ENCODE measurements at places on chromosomes 1 and 21.

GRCh38 chr1:30816211-30817076 lies 58.9 kb upstream of the LAPTM5 start:
- no peak for DNase-seq
- H3K36me3 ChIP-seq = no peaks in the 10 kb centered on the region
- H3K27ac ChIP-seq = no peak overlapping the region
- H3K27me3 ChIP-seq = peaks cover 5% of the 10 kb centered on the region

GRCh38 chr1:13825033-13825432 lies 125.0 kb downstream of the PRDM2 start:
- no peak for DNase-seq
- H3K4me1 ChIP-seq = no peaks in the 10 kb centered on the region

- no peaks in the 10 kb centered on the region for H3K4me1 ChIP-seq
- no peaks in the 10 kb centered on the region for H3K36me3 ChIP-seq
- DNase-seq = no peak
- H3K27me3 ChIP-seq = peaks cover 24% of the 10 kb centered on the region
- H3K27ac ChIP-seq = no peak overlapping the region
- H3K4me3 ChIP-seq = no peak overlapping the region
Measured at GRCh38 chr1:17538428-17539117, 925 bp upstream of the ARHGEF10L start.

DNA sequence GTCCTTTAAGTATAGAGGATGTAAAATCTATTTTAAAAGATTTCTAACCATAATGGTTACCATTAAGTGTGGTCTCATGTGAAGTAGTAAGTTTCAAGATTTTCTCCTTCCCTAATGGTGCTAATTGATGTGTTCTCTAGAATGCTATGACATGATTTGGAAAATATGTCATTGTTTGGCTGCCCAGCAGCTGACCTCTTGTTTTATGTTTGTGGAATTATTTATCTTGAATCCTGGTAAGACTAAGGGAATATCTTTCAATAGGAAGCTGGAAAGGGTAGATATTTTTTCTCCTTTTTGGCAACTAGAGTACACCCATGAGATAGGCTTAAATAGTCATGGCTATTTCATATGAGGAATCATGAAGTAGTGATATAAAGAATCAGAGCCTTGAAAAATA lies 139.8 kb upstream of the CHODL start:
- no peaks in the 10 kb centered on the region for H3K4me1 ChIP-seq
- no peak for DNase-seq
- H3K36me3 ChIP-seq = no peaks in the 10 kb centered on the region
- no peaks in the 10 kb centered on the region for H3K27me3 ChIP-seq
- no peak overlapping the region for H3K4me3 ChIP-seq

GRCh38 chr1:1290238-1290731 lies 10.0 kb downstream of the SCNN1D start:
- no peaks in the 10 kb centered on the region for H3K4me1 ChIP-seq
- H3K27ac ChIP-seq = no peak overlapping the region
- no peaks in the 10 kb centered on the region for H3K36me3 ChIP-seq
- no peaks in the 10 kb centered on the region for H3K27me3 ChIP-seq

DNA sequence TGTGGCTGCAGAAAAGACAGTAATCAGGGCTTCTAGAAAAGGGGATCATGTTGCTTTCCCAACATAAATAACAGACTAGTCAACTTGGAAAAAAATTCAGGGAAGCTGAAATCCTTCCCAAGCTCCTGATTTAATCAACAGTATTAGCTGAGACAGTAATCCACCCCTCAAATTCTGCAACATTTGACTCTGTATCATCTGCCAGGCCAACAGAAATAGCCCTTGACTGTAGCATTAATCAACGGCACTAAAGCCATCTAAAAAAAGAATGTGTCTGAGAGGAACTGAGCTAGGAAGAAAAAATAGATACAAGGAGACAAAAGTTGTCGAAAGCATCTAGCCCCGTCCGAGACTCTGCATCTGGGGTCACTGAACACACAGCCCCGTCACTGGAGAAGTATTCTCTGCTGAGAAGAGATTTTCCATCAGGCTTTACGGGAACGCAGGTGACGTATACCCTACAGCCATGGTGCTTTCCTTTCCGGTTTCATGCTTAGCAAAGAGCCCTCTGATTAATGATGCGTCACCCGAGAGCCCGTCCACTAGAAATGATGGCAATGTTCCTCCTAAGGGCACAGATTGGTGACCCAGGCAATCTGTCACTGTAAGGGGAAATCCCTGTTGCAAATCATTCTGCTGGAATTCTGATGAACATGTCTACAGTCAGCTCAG lies 42.1 kb upstream of the TP53BP2 start:
- no peak for DNase-seq
- no peaks in the 10 kb centered on the region for H3K27me3 ChIP-seq
- no peaks in the 10 kb centered on the region for H3K36me3 ChIP-seq
- no peak overlapping the region for H3K4me3 ChIP-seq
- no peak overlapping the region for H3K27ac ChIP-seq

GRCh38 chr1:219413536-219413935 lies 199.4 kb downstream of the ZC3H11B start:
- H3K36me3 ChIP-seq = no peaks in the 10 kb centered on the region
- DNase-seq = no peak
- H3K4me1 ChIP-seq = no peaks in the 10 kb centered on the region

GRCh38 chr1:208167261-208167869 lies 76.8 kb downstream of the PLXNA2 start:
- no peaks in the 10 kb centered on the region for H3K36me3 ChIP-seq
- DNase-seq = no peak
- H3K4me1 ChIP-seq = no peaks in the 10 kb centered on the region
- H3K27me3 ChIP-seq = peaks cover 8% of the 10 kb centered on the region

GRCh38 chr1:74426208-74426937 lies 86.0 kb downstream of the LRRC53 start:
- H3K27me3 ChIP-seq = no peaks in the 10 kb centered on the region
- no peak overlapping the region for H3K4me3 ChIP-seq
- no peak overlapping the region for H3K27ac ChIP-seq

GRCh38 chr1:242761556-242761955 lies 237.1 kb upstream of the PLD5 start:
- no peak for DNase-seq
- H3K27me3 ChIP-seq = no peaks in the 10 kb centered on the region
- H3K36me3 ChIP-seq = no peaks in the 10 kb centered on the region
- H3K4me1 ChIP-seq = no peaks in the 10 kb centered on the region
- H3K27ac ChIP-seq = no peak overlapping the region

DNA sequence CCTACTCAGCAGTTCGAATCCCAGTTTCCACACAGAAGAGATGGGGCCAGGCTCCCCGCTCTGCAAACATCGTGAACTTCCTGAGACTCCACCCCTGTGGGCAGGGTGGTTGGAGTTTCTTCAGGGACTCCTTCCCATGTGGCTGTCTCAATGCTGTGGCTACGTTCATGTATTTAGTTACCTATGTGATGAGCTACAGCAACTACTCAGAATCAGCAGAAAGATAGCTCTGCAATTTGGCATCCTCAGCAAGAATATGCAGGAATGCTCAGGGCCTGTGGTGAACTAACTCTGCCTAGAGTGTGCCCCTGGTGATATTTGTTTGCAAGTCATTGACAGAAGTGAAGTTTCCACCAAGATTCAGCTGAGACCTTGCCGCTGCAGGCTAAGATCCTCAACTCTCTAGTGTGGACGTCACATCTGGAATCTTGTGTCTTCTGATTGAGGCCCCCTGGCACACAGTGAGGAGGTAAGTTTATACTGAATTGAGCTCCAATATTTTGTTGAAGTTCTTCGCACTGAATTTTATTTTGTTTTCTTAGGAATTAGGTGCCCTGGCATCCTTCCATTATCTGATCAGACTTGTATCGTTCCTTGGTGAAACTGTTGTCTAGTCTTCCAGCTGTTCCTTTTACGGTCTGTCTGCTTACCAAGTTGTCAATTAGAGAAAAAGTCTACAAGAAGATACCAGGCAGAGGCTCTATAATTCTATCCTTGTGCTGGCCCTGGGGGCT lies 8.2 kb upstream of the GLRX2 start:
- H3K27ac ChIP-seq = no peak overlapping the region
- H3K27me3 ChIP-seq = peaks cover 3% of the 10 kb centered on the region
- no peak overlapping the region for H3K4me3 ChIP-seq
- no peaks in the 10 kb centered on the region for H3K36me3 ChIP-seq

DNA sequence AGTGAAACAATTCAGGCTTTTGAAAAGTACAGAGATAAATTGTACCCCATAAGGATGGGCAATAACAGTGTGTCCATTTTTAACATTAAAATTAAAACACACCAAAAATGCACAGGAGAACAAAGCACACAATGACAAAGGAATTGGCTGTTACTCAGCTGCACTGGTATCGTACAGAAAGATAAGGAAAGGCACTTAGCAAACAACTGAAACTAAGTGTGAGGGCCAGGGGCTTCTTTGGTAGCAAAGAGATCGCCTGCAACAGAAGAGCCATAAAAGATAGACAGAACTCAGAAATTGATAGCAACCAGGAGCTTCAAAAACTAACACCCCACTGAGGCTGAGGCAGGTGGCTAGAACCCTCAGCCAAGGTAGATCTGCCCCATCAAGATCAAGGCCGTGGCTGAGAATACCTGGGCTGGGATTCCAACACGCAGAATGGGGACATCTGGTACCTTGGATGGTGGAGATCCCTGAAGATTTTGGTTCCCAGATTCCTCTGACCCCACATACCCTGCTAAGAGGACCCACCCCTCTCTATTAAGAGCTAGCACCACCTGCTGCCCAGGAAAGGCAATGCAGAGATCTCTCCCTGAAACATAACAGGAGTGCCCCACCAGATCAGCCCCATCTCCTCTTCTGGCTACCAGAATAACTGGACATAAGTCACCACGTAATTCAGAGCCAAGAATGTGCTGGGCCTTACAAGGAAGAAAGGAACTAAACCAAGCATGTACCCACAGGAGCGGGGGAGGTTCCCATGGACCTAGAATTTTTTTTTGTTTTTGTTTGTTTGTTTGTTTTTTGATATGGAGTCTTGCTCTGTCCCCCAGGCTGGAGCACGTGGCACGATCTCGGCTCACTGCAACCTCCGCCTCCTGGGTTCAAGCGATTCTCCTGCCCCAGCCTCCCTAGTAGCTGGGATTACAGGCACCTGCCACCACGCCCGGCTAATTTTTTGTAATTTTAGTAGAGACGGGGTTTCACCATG lies 16.2 kb downstream of the PLEKHO1 start:
- H3K27ac ChIP-seq = no peak overlapping the region
- H3K4me1 ChIP-seq = peaks cover 13% of the 10 kb centered on the region
- no peak overlapping the region for H3K4me3 ChIP-seq
- peaks cover 3% of the 10 kb centered on the region for H3K36me3 ChIP-seq

GRCh38 chr1:154346276-154346917 lies 21.1 kb downstream of the ATP8B2 start:
- peaks cover 9% of the 10 kb centered on the region for H3K27me3 ChIP-seq
- peaks cover 46% of the 10 kb centered on the region for H3K4me1 ChIP-seq
- no peak for DNase-seq
- H3K4me3 ChIP-seq = no peak overlapping the region
- no peak overlapping the region for H3K27ac ChIP-seq

- peak overlapping the region; percentile 87 for H3K4me3 ChIP-seq
- H3K27me3 ChIP-seq = peaks cover 2% of the 10 kb centered on the region
Measured at GRCh38 chr1:202807451-202807925, 733 bp downstream of the KDM5B start.

DNA sequence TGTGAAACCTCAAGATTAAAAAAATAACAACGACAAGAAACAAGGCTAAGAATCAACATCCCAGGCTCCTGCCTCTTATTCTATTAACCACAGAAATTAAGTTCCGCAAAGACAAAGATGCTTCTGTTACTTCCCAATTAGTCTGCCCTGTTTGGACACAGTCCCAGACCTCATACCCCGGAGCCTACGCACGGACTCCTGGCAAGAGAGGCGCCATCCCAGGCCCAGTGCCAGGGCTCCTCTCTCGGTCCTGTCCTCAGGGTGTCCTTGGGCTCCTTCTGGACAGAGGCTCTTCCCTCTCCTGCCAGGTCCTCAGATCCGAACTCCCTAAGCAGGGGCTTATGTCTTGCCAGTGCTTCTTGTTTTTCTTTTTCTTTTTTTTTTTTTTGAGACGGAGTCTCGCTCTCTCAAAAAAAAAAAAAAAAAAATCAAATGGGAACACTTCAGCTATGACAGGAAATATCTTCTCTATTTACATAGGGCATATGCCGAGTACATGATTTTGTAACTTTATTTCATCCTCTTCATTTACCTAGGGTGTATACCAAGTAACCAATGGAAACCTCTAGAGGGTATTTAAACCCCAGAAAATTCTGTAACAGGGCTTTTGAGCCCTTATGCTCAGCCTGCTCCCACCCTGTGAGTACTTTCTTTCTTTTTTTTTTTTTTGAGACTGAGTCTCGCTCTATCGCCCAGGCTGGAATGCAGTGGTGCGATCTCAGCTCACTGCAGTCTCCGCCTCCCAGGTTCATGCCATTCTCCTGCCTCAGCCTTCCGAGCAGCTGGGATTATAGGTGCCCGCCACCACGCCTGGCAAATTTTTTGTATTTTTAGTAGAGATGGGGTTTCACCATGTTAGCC lies 11.7 kb upstream of the ENO1 start:
- H3K27me3 ChIP-seq = no peaks in the 10 kb centered on the region
- H3K27ac ChIP-seq = no peak overlapping the region
- no peak for DNase-seq
- no peaks in the 10 kb centered on the region for H3K36me3 ChIP-seq

GRCh38 chr1:112633628-112634027 lies 14.0 kb downstream of the CAPZA1 start:
- DNase-seq = no peak
- H3K4me3 ChIP-seq = peak overlapping the region; percentile 44
- H3K36me3 ChIP-seq = no peaks in the 10 kb centered on the region

GRCh38 chr1:8727809-8728213 lies 89.6 kb downstream of the RERE start:
- H3K27ac ChIP-seq = no peak overlapping the region
- H3K4me1 ChIP-seq = peaks cover 11% of the 10 kb centered on the region
- H3K27me3 ChIP-seq = no peaks in the 10 kb centered on the region

GRCh38 chr21:25359724-25360123 lies 247.6 kb downstream of the MRPL39 start:
- no peaks in the 10 kb centered on the region for H3K27me3 ChIP-seq
- H3K36me3 ChIP-seq = no peaks in the 10 kb centered on the region
- H3K4me1 ChIP-seq = no peaks in the 10 kb centered on the region
- H3K4me3 ChIP-seq = no peak overlapping the region
- no peak overlapping the region for H3K27ac ChIP-seq

GRCh38 chr1:88595355-88596002 lies 88.6 kb upstream of the PKN2 start:
- no peak overlapping the region for H3K4me3 ChIP-seq
- no peaks in the 10 kb centered on the region for H3K36me3 ChIP-seq
- H3K4me1 ChIP-seq = no peaks in the 10 kb centered on the region
- DNase-seq = peak; percentile 12

Measured in immature natural killer cell (primary cell).